ENCODE measurements at places on chromosomes 7 and 10. TPM values are rescaled to one million over a fixed set of nuclear protein-coding genes. Genes with fewer than 3 reads are reported as not detected.

GRCh38 chr7:13540429-13540828, 449.0 kb downstream of the ETV1 start:
- DNase-seq = no peak

- DNase-seq = no peak
Measured at GRCh38 chr7:20741801-20742200, 44.9 kb downstream of the SP8 start.

DNA sequence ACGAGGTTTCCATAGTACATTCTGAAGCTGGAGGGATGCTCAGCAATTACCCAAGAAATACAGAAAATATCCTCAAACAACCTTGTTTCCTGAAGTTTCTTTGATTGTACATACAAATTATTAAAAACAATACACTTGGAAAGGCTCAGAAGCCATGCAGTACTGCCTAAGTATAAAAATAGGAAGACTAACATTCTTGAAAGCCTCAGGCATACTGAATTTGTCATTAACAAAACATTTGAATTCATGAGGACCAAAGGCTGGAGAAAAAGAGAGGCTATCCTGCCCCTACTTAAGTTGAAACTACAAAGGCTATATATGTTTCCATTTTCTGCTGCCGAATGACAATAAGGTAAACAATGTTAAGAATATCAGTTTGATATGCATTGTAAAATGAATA, 54.3 kb upstream of the SGCE start:
- DNase-seq = no peak

Gene ACBD7
- total RNA-seq = 0.94 TPM

DNA sequence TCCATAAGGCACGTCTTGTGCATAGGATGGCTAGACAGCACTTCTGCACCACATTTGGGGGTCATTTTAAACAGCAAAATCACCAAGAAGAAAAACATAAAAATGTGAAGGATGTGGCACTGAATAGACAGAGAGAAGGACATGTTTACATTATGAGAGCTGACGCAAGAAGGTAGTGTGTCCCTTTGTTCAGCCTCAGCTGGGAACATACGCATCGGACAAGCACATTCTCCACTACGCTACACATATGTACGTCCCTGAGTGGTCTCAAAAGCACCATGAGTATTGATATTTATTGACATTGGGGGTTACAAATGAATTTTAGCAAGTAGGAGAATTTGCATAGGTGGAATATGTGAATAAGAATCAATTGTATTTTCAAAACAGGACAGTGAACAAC, 20.2 kb downstream of the DDC start:
- DNase-seq = no peak

DNA sequence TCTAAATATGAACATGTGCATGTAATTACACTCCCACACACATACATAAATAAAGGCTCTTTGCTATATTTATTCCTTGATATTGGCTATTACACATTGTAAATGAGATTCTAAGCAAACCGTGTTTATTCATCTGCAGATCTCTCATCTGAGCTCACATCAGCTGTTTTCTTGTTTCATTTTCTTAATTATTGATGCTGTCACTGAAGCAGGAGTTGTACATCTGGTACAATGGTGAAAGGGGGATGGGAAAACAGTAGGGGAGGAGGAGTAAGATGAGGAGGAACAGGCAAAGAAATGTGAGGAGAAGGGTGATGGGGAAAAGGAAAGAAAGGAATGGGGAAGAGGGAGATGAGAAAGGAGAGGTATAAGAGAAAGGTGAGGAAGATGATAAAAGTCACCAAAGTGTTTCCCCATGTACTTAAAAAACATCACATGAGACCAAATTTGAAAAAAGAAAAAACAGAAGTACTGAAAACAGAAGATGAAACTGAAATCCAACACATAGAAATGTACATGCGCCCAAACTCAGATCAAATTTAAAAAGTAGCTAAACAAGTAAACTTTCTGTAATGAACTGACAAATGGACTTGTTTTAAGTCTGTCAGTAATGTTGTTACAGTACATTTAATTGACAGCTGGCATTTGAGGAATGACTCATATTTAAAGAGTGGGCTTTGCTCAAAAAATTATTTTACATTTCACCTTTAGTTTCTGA, 472.2 kb downstream of the ARL4A start:
- no peak for DNase-seq

DNA sequence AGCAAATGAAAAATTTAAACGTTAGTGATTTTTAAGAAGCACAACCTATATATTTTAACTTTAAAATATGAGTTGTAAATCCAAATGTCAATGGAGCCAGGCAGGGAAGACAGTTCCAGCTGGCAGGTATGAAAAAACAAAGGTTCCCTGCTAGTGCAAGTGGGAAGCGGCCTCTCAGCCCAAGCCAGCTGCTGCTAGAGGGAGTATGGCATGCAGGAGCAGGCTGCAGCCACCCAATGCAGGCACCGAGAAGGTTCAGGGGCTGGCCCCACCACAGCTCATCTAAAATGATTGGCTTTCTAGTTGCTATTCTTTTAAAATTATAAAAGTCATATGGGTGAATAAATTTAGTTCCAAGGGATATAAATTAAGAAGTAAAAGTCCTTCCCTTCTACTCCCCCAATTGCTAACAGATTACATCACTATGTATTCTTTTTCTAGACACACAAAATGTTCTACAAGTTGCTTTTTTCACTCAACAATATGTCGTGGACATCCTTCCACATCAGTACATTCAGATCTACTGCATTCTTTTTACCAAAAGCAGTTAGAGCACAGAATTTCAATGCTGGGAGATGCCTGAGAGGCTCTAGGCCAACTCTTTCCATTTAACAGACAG, 69.3 kb downstream of the SGMS1 start:
- DNase-seq = no peak

- no peak for DNase-seq
Measured at GRCh38 chr10:17021656-17022465, 107.8 kb downstream of the CUBN start.

Gene STEAP1B
- not detected for total RNA-seq

- DNase-seq = no peak
Measured at GRCh38 chr7:102396710-102397019, 502 bp downstream of the PRKRIP1 start.

- DNase-seq = no peak
Measured at GRCh38 chr7:34755008-34755407, 97.0 kb downstream of the NPSR1 start.

DNA sequence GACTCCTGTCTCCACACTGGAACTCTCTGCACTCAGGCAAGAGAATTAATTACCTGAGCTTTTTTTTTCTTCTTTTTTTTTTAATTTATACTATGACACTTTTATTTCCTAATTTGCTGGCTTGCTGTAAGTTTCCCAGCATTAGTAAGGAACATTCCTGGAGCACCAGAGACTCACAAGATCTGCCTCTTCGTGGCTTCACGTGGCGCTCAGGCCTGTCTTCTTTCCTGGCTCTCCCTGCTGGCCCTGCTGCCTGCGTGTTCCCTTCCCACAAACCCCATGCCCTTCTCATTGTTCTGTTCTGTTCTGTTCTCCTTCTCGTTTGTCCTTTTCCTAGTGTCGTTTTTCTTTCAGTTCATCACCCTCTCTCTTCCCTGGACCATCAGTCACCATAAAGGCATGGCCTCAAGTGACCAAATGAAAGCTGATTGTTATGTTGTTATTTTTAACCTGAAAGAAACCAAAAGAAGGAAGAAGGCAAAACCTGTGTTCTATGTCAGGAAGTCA, 591.6 kb upstream of the PFKP start:
- no peak for DNase-seq

Gene ZNF680
- 14.0 TPM for total RNA-seq

GRCh38 chr7:134852625-134853024, 73.2 kb downstream of the CALD1 start:
- DNase-seq = no peak

DNA sequence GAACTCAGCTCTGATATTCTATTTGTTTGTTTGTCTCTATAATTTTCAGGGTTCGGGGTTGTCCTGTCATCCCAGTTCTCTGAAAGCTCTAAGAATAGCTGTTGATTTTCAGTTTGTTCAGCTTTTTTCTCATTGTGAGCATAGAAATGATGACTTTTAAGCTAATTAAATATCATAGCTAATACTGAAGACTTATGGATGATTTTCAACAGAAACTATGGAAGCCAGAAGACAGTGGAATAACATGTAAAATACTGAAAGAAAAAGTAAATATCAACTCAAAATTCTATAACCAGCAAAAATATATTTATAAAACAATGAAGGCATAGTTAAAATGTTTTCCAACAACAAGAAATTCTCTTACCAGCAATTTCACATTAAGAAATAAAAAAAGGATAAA, 96.4 kb upstream of the ETV1 start:
- DNase-seq = no peak

Gene AFAP1L2
- total RNA-seq = 0.86 TPM

Gene MPP7
- 25.4 TPM for total RNA-seq

DNA sequence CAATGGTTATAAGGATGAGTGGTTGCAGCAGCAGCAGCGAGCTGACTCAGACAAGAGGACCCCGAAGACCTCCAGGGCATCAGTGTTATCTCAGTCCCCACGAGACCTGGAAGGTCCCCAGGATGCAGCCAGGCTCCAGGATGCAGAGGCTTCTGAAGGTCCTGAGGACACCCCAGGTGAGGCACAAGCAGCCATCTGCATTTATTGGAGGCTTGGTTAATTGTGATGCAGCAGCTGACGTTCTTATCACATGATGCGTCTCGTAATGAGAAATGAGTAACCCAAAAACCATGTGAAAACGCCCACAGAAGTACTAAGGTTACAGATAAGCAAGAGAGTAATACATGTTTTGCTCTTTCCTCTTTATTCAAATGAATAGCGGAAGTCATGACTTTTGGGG, 17.4 kb downstream of the C7orf57 start:
- no peak for DNase-seq

DNA sequence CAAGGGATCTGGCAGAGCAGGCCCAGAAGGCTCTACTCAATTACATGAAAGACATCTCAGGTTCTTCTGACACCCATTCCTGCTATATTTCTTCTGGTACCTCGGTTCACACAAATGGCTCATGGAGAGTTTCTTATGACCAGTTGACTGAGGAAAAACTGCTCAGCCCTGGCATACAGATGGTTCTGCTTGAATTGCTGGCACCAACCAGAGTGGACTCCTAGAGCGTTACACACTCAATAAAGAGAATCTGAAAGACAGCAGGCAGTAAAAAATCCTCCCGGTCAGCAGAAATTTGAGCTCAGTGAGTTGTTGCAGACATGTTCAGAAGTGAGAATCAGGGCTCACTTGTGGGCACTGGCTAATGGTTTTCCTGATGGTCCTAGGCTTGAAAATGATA, 434.4 kb downstream of the TCERG1L start:
- DNase-seq = no peak

DNA sequence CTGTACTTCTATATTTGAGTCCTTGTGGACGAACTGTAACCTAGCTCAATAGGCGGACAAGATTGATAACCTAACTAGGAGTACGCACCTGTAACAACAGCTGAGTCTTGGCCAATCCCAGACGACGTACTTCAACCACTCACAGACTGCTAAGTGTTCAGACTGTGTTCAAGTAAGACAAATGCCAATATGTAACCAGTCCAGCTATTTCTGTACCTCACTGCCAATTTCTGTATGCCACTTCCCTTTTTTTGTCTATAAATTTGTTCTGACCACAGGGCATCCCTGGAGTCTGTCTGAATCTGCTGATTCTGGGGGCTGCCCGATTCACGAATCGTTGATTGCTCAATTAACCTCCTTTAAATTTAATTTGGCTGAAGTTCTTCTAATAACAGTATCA, 32.2 kb downstream of the HACD1 start:
- no peak for DNase-seq

Measured in activated naive CD4-positive, alpha-beta T cell treated with anti-CD3 and anti-CD28 coated beads for 36 hours (primary cell).